A375 (cell line): ENCODE measurements at places on chromosomes 12 and 14. TPM values are rescaled to one million over a fixed set of nuclear protein-coding genes. Genes with fewer than 3 reads are reported as not detected.

The TBX3 gene
- 26.4 and 32.7 TPM in 2 replicates for total RNA-seq

The MYL6B gene
- total RNA-seq = 192 and 196 TPM in 2 replicates

The SOX5 gene
- 134 and 179 TPM in 2 replicates for total RNA-seq

The NOS1 gene
- total RNA-seq = not detected in 2 replicates

The LBHD2 gene
- total RNA-seq = not detected in 2 replicates

The GPD1 gene
- total RNA-seq = 0.53 and 1.0 TPM in 2 replicates

The CIROP gene
- total RNA-seq = not detected in 2 replicates

The AICDA gene
- total RNA-seq = not detected in 2 replicates

The CELA1 gene
- 0.27 TPM in 1 of 2 replicates, not detected in the other for total RNA-seq

The PLCZ1 gene
- 0.05 TPM in 1 of 2 replicates, not detected in the other for total RNA-seq

The IL31 gene
- total RNA-seq = not detected in 2 replicates
